ENCODE measurements at places on chromosomes 5 and 9. TPM values are rescaled to one million over a fixed set of nuclear protein-coding genes. Genes with fewer than 3 reads are reported as not detected.

DNA sequence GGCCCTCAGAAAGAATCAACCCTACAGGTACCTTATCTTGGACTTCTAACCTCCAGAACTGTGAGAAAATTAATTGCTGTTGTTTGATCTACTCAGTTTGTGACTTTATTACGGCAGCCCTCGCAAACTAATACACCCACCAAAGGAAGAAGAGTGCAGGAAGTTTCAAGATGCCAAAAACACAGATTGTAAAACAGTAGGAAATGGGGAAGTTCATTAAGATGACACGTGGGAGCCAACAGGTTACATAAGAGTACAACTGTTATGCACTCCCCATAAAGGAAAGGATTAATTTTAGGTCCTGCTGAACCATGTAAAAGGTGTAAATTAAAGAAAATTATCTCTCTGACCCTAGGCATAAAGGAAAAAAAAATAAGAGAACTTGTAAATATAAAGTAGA, 294.3 kb downstream of the EPB41L4A start:
- no peak for DNase-seq

GRCh38 chr5:139751236-139751635, 44.4 kb upstream of the PSD2 start:
- no peak for DNase-seq

- DNase-seq: no peak
Measured at GRCh38 chr5:31449174-31449573, 82.7 kb downstream of the DROSHA start.

DNA sequence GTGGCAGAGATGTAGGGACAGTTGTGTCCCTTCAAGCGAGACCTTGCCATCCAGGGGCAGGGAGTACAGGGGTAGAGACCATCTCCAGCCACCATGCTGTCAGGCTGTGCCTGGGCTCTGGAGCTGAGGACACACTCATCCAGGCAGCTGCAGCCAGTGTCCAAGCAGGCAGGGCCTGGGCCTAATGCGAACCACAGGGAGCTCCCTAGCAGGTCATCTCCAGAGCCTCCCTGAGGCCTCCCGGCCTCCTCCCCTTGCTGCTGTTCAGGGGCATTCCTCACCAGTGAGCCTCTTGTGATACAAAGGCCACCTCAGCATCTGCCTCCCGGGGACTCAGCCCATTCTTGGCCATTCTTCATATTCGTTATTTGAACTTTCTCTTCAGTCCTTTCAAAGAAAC, 35.0 kb downstream of the TPPP start:
- no peak for DNase-seq

- DNase-seq: no peak
Measured at GRCh38 chr5:37638897-37639296, 200.9 kb downstream of the GDNF start.

- no peak for DNase-seq
Measured at GRCh38 chr5:151053796-151054462, 26.9 kb downstream of the TNIP1 start.

- DNase-seq: no peak
Measured at GRCh38 chr9:109383947-109384346, 63.1 kb upstream of the EPB41L4B start.

DNA sequence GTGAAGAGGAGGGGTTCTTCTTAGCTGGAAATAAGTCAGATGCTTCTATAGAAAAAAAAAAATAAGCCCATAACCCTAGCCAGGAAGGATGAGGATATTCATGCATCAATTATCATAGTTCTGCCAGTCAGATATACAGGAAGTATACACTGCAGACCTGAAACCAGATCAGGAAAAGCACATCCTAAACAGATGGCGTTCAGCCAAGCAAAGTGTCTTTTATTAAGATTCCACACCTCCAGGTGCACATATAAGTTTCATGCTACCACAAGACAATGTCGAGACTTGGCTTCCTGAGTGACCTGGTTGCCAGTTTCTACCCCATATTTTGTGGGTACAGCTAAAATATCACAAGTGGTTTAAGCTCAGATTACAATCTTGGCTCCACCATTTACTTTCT, 108.3 kb downstream of the CETN3 start:
- no peak for DNase-seq

DNA sequence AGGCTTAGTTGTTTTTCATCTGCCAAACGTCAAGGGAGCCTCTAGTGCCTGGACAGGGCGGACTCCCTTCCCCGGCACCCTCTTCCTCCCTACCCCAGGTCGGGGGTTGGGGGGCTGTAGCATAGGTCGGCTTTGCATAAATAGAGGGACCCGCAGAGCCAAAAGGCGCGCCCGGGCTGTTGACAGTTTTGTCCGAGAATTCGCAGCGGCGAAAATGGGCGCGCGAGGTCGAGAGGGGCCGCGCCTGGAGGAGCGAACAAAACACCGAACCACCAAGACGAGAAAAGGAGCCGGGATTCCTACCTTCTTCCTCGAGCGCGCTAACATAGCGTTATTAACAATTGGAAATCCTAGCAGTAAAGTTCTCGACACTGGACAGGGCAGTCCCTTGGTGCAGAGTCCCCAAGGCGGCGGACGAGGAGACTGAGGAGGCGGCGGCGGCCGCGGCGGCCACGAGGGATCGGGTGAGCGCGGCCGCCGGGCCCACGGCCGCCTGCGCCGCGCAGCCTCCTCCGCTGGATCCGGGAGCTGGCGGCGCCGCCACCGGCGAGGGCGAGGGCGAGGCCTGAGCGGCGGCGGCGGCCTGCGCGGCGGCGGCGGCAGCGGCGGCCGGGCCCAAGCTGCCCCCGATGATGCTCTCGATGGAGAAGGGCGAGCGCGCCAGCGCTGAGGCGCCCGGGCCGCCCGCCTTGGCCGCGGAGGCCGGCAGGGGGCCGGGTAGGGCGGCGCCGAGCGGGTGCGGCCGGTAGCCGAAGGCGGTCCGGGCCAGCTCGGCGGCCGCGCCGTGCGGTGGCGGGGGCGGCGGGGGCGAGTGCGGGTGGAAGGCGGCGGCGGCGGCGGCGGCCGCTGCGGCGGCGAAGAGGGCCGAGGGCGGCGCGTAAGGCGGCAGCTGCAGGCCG, 1.7 kb downstream of the FOXD1 start:
- no peak for DNase-seq

- DNase-seq: no peak
Measured at GRCh38 chr5:19301271-19301670, 686.7 kb downstream of the CDH18 start.

DNA sequence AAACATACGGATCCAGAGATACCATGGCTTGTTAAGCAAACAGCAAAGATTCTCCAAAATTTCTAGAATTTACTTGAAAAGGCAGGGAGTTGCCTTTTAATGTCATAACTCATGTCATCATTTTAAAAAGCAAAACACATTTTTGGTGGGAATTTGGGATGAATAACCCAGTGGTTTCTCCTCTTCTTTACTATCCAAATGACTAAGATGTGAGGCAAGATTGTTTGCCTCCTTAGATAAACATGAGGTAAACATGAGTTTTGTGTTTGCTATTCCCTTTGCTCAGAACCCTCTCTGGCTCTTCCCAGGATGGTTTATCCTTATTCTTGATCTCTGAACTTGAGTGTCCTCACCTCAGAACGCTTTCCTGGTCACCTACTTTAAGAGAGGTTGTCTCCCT, 267.0 kb downstream of the EBF1 start:
- no peak for DNase-seq

GRCh38 chr9:6927838-6928237, 170.1 kb downstream of the KDM4C start:
- DNase-seq: no peak

DNA sequence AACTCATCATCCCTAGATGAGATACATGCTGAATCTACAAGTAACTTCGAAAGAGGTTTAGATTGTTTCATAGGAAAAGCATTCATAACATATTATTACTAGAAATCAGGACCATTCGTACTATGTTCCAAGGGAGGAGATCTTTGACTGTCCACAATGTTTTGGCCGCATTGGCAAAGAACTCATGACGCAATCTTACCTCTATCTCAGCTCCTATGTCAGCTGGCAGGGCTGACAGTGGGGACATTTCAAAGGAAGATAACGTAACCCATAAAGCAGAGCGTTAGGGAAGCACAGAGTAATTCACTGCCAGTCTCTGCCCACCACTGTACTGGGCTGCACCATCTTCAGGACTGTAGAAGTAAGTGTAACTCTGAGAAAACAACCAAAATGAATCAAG, 69.7 kb downstream of the EFNA5 start:
- DNase-seq: no peak

DNA sequence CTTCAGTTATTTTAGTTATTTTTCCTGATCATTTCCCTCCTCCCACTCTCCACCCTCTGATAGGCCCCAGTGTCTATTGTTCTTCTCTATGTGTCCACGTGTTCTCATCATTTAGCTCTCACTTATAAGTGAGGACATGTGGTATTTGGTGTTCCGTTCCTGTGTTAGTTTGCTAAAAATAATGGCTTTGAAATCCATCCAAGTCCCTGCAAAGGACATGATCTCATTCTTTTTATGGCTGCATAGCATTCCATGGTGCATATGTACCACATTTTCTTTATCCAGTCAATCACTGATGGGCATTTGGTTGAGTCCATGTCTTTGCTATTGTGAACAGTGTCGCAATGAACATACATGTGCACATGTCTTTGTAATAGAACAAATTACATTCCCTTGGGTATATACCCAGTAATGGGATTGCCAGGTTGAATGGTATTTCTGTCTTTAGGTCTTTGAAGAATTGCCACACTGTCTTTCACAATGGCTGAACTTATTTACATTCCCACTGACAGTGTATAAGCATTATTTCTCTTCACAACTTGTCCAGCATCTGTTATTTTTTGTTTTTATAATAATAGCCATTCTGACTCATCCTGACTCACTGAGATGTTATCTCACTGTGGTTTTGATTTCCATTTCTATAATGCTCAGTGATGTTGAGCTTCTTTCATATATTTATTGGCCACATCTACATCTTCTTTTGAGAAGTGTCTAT, 17.2 kb upstream of the DIRAS2 start:
- no peak for DNase-seq

GRCh38 chr5:122156724-122157325, 27.5 kb downstream of the ZNF474 start:
- DNase-seq: no peak

DNA sequence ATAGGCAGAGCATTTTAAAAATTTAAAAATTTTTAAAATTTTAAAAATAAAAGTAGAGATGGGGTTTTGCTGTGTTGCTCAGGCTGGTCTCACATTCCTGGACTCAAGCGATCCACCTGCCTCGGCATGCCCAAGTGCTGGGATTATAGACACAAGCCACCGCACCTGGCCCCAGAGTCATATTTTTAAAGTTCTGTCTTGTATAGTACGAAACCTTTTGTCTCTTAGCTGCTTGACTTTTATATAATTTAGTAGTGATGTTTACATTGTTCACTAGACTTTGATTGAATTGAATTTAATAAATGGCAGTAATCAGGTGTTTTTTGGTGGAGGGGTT, 31.0 kb downstream of the LRRTM2 start:
- no peak for DNase-seq

- peak; percentile 3 for DNase-seq
Measured at GRCh38 chr5:132474131-132474723, 16.3 kb downstream of the IRF1 start.

DNA sequence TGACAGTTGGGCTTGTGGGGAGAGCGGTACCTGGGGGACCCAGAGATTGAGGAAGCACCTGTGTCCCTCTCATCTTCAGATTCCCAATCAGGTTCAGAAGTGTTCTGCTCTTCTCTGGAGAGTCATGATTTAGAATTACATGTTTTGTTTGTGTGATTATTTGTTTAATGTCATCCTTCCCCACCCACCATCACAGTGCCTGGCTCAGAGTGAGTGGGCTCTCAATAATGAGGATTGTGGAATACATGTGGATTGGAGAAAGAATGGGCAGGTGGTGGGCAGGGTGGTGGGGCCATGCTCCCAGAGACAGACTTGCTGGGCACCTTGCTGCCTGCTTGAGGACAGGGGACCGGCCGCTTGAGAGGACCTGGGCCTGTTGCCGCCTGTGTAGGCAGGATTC, 88.0 kb downstream of the PPARGC1B start:
- no peak for DNase-seq

GRCh38 chr5:67215519-67216471, 19.2 kb upstream of the CD180 start:
- DNase-seq: peak; percentile 90

- DNase-seq: no peak
Measured at GRCh38 chr9:94300470-94301301, 27.8 kb downstream of the NUTM2F start.

DNA sequence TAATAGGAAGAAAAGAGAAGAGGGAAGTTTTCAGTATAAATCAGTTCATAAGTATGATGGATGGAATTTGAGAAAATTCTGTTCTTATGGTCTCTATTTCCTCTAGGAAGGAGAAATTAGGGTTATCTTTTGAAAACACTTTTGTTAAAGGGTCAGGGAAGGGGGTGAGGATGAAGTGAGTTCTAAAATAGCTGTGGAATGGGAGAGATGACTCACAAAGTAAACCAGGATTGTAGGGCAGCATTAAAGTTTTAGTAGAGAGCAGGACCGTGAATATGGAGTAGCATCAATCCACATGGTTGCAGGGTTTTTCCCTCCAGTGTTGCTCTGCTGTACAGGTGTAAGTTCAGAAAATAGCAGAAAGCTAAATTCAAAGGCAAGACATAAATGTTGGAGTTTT, 32.4 kb downstream of the MUSK start:
- no peak for DNase-seq

The CCL21 gene
- 37.7 TPM for total RNA-seq

The GHR gene
- 6.6 TPM for total RNA-seq

The RIGI gene
- 20.0 TPM for total RNA-seq

The CCNJL gene
- total RNA-seq: 16.6 TPM

The PCDHA1 gene
- total RNA-seq: not detected

The SOWAHA gene
- not detected for total RNA-seq

The KIF4B gene
- total RNA-seq: 0.17 TPM

The INSYN2B gene
- 0.17 TPM for total RNA-seq

The WDR70 gene
- total RNA-seq: 24.7 TPM

The SLC6A18 gene
- total RNA-seq: not detected

The BARHL1 gene
- not detected for total RNA-seq

The NUTM2F gene
- total RNA-seq: not detected

The PITX1 gene
- total RNA-seq: not detected

The CCNO gene
- not detected for total RNA-seq
